ENCODE measurements at places on chromosomes 2 and 18.

- DNase-seq = no peak
Measured at GRCh38 chr2:226273440-226273839, 526.2 kb downstream of the IRS1 start.

GRCh38 chr2:181129364-181130056 lies 149.1 kb downstream of the UBE2E3 start:
- no peak for DNase-seq

DNA sequence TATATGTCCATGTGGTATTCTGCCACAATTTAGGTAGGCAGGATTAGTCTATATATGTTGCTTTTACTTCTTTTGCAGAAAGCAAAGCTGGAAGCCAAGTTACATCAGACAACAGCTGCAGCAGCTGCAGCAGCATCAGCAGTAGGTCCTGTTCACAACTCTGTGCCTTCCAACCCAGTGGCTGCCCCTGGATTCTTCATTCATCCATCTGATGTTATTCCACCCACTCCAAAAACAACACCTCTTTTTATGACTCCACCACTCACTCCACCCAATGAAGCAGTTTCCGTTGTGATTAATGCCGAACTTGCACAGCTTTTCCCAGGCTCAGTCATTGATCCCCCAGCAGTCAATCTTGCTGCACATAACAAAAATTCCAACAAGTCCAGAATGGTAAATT lies 107.6 kb downstream of the BIRC6 start:
- no peak for DNase-seq

- no peak for DNase-seq
Measured at GRCh38 chr2:37338933-37339332, 5.5 kb upstream of the QPCT start.

GRCh38 chr2:101310834-101311695 lies 2.6 kb upstream of the RNF149 start:
- no peak for DNase-seq

GRCh38 chr18:65547046-65547445 lies 203.8 kb upstream of the CDH7 start:
- no peak for DNase-seq

DNA sequence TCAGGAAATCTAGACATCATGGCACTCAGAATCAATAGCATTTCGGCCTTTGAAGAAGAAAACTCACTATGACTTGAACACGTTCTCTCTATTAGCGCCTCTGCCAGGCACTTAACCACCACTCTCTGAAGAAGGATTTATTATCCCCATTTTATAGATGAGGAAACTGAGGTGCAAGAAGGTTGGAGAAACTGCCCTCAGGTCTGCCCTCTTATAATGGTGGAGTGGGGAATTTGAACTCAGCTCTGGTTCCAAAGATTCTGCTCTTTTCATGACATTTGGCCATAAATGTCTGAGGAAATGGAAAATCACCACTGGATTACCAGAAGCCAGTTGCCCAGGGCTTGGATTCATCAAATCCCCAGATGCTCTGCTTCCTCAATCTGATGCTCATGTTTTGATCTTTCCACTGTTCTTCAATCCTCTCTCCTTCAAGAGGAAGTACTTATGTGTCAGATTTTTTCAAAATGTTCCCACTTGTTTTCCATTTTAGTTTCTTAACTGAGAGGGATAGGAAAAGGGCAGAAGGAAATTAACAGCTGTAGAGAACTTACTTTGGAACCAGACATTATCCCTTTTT lies 68.1 kb downstream of the ANTXR1 start:
- no peak for DNase-seq

DNA sequence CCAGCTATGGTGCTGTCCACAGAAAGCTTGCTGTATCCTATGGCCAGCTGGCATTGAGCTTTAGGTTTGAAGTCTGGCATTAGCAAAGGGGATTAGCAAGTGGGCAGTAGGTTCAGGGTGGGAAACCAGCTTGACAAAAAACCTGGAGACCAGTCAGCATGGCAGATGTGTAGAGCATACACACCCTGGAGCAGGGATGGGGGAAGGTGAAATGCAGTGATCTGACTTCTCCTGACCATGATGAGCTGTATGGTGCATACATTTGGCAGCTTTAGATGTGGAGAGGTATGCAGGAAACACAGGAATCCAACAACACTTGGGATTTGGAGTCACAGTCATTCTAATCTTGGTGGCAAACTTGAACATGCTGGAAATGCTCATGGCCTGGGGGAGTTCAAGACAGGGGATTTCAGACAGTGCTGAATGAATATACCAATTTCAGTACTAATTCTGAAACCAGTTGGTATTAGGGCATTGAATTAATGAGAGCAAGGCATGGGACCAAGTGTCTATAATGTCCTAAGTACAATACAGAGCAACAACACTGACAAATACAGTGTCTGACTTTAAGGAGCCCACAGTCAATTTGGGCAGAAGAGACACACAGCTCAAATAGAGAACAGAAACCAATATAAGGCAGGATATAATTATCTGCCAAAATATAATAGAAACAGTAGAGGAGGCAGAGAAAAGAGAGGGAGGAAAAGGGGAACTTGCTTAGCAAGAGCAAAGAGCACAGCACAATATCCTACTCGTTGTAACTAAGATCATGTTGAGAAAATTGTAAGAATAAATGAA lies 11.8 kb downstream of the ARHGAP15 start:
- no peak for DNase-seq

DNA sequence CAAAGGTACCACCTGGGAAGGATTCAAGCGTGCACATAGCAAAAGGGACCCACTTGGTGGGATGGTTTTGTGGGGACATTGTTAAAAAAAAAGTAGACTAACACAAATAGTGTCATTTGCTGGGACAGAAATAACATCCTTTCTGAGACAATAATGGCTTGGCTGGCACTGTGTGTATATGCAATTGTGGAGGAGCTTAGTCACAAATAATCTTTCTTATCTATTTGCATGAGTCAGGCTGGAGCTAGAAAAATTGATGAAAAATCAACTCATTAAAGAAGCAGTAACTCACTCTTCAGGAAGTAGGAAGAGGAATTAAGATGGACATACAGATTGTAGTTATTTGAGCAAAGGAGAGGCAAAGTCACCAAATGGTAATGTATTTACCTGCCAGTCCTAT lies 29.5 kb upstream of the ITGB6 start:
- no peak for DNase-seq

Data from caudate nucleus (tissue), 63 donors.